A549 treated with DMSO at 1 μM for 4 hours (cell line): ENCODE measurements at places on chromosomes 13 and 19. TPM values are rescaled to one million over a fixed set of nuclear protein-coding genes. Genes with fewer than 3 reads are reported as not detected.

Gene SPINT2
- 280 to 396 TPM (median 353 TPM) in 5 replicates for total RNA-seq

Gene ZNF208
- not detected in 5 replicates for total RNA-seq

Gene KIR2DL1
- not detected in 5 replicates for total RNA-seq

Gene CYP4F22
- total RNA-seq = 0.04 to 0.08 TPM (median 0.08 TPM) in 5 replicates

Gene FARP1
- 9.2 to 14.1 TPM (median 9.7 TPM) in 5 replicates for total RNA-seq

Gene SIGLEC14
- total RNA-seq = 0.06 to 0.07 TPM in 2 of 5 replicates, not detected in the others

Gene GRK1
- total RNA-seq = 0.02 TPM in 1 of 5 replicates, not detected in the others

Gene CXCL17
- 0.20 TPM in 1 of 5 replicates, not detected in the others for total RNA-seq

Gene CCDC8
- not detected in 5 replicates for total RNA-seq

Gene OLFM4
- not detected in 5 replicates for total RNA-seq

Gene LRRC63
- not detected in 5 replicates for total RNA-seq

Gene LRRC8E
- 6.1 to 8.9 TPM (median 7.1 TPM) in 5 replicates for total RNA-seq

Gene COL5A3
- 4.1 to 5.4 TPM (median 4.2 TPM) in 5 replicates for total RNA-seq

Gene CCDC194
- total RNA-seq = not detected in 5 replicates

Gene CPT1C
- total RNA-seq = 11.6 to 14.6 TPM (median 13.4 TPM) in 5 replicates
